ENCODE measurements at places on chromosomes 3 and 15.

DNA sequence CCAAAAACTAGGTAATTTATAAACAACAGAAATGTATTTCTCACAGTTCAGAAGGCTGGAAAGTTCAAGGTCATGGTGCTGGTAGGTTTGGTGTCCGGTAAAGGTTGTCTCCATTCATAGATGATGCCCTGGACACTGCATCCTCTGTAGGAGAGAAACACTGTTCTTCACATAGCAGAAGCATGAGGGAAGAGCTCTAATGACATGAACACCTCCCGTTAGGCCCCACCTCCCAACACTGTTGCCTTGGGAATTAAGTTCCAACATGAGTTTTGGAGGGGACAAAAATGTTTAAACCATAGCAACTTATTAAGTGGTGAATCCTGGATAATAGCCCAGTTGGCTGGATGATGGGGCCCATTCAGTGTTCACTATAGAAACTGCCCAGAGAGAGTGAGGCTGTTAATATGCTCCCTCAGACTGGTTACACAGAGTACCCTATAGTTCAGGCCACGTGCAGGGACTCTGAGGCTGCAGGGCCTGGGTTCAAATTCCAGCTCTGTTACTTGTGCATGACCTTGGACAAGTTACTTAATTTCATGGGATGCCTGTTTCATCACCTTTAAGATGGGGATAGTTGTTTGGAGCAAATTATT, 37.0 kb downstream of the CCNL1 start:
- DNase-seq: no peak

GRCh38 chr15:81253846-81254245, 57.2 kb downstream of the IL16 start:
- DNase-seq: no peak

DNA sequence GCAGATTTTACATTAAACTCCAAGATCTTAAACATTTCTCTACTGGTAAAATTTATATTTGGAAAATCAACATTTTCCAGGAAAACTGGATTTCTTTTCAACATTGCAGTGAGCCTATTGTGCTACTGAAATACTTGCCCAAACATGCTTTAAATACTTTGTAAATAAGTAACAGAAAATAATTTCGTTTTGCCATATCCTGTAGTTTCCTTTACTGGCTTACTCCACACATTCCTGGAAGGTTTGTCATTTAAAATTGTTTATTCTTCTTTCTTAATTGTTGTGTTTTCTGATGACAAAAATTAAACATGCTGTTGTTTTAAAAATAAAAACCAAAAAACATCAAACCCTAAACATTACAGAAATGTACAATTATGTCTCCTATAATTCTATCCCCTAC, 22.0 kb downstream of the ACAD11 start:
- no peak for DNase-seq

DNA sequence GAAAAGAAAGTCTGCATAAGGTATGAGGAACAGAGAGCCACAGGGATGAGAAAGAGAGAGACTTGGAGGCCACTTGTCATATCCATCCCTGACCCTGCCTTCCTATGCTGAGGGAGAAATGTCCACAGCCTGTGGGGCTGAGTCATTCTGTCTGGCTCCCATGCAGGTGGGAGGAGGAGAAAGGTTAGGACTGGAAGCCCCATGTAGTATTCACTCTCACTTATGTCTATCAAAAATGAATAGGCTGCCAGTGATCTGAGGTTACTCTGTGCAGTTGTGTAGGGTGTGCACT, 71.3 kb downstream of the RAB11A start:
- no peak for DNase-seq

GRCh38 chr3:52721730-52722008, 15.8 kb downstream of the SPCS1 start:
- DNase-seq: no peak

GRCh38 chr3:120726791-120727190, 15.5 kb downstream of the RABL3 start:
- no peak for DNase-seq

GRCh38 chr3:127079211-127079610, 96.3 kb downstream of the PLXNA1 start:
- DNase-seq: no peak
